ENCODE measurements at places on chromosomes 4 and X. TPM values are rescaled to one million over a fixed set of nuclear protein-coding genes. Genes with fewer than 3 reads are reported as not detected.

GRCh38 chr4:82017680-82018079 is 356.1 kb downstream of the HNRNPD start:
- H3K27me3 ChIP-seq: no peaks in the 10 kb centered on the region
- no peak overlapping the region for H3K4me3 ChIP-seq
- DNase-seq: no peak
- H3K27ac ChIP-seq: no peak overlapping the region
- H3K4me1 ChIP-seq: no peaks in the 10 kb centered on the region

The ARX gene
- total RNA-seq: 0.33 TPM

- no peak for DNase-seq
- H3K4me3 ChIP-seq: no peak overlapping the region
- H3K4me1 ChIP-seq: no peaks in the 10 kb centered on the region
- no peak overlapping the region for H3K27ac ChIP-seq
- H3K27me3 ChIP-seq: no peaks in the 10 kb centered on the region
- H3K36me3 ChIP-seq: no peaks in the 10 kb centered on the region
Measured at GRCh38 chrX:9609499-9609898, 144.6 kb downstream of the TBL1X start.

DNA sequence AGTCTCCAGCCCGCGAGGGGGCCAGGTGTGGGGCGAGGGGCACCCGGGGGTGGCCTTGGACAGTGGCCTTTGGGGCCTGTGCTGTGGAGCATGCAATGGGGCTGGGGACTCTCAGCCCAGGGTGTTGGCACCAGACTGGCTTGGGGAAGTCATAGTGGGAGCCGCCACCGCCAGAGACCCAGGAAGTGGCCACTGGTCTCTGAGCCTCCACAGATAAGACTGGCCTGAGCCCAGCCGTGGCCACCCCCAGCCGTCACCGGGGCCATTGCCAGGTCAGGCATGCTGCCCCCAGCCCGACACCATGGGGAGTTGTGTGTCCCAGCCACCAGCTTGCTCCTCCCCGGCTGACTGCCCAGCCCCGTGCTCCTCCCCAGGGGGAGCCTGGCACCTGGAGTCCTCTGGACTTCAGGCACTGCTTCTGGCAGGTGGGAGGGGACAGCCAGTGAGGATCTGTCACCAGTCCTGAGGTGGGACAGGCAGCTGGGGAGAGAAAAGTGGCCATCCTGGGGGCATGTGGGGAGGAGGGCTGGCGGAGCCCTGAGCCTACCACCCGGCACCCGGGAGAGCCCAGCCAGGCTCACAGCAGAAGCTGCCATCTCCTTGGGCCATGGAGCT is 32.5 kb downstream of the TACC3 start:
- H3K27ac ChIP-seq: no peak overlapping the region
- no peak overlapping the region for H3K4me3 ChIP-seq
- no peaks in the 10 kb centered on the region for H3K4me1 ChIP-seq
- H3K27me3 ChIP-seq: no peaks in the 10 kb centered on the region

- DNase-seq: no peak
- peak overlapping the region; percentile 38 for H3K27ac ChIP-seq
- H3K36me3 ChIP-seq: no peaks in the 10 kb centered on the region
- H3K27me3 ChIP-seq: no peaks in the 10 kb centered on the region
Measured at GRCh38 chrX:42832764-42833549, 55.0 kb upstream of the PPP1R2C start.

- peak overlapping the region; percentile 66 for H3K27ac ChIP-seq
- H3K4me1 ChIP-seq: no peaks in the 10 kb centered on the region
- no peak overlapping the region for H3K4me3 ChIP-seq
- no peak for DNase-seq
- no peaks in the 10 kb centered on the region for H3K36me3 ChIP-seq
- H3K27me3 ChIP-seq: no peaks in the 10 kb centered on the region
Measured at GRCh38 chrX:2252331-2253065, 248.3 kb downstream of the DHRSX start.

- no peak for DNase-seq
- H3K36me3 ChIP-seq: no peaks in the 10 kb centered on the region
- no peak overlapping the region for H3K27ac ChIP-seq
- H3K4me1 ChIP-seq: no peaks in the 10 kb centered on the region
Measured at GRCh38 chr4:173273941-173274340, 60.2 kb downstream of the HMGB2 start.

GRCh38 chrX:132413459-132413858 is 75.4 kb downstream of the MBNL3 start:
- H3K27me3 ChIP-seq: peaks cover 34% of the 10 kb centered on the region
- no peaks in the 10 kb centered on the region for H3K36me3 ChIP-seq
- H3K27ac ChIP-seq: no peak overlapping the region
- DNase-seq: no peak

The MAGEA6 gene
- total RNA-seq: not detected

The HSFX4 gene
- total RNA-seq: not detected

DNA sequence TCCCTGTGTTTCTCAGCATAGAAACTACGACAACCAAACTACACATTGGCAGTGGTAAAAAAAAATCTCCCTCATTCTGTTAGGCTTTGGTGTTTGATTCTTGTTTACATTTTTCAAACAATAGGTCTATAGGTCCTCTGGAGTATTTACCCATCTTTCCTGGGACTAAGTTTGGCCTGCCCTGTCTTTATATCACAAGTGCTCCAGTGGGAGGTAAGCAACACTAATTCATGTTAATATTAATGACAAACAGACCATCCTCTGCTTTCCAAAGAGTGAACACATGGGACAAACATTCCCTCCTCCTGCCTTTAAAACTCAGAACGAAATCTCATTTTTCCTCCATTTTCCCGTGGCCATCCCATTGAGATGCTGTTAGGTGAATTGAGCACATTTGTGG is 514.1 kb upstream of the INTU start:
- no peak overlapping the region for H3K4me3 ChIP-seq
- H3K27me3 ChIP-seq: no peaks in the 10 kb centered on the region
- no peaks in the 10 kb centered on the region for H3K36me3 ChIP-seq
- no peaks in the 10 kb centered on the region for H3K4me1 ChIP-seq
- no peak for DNase-seq

- peak overlapping the region; percentile 1 for H3K27ac ChIP-seq
- H3K36me3 ChIP-seq: no peaks in the 10 kb centered on the region
- peak overlapping the region; percentile 78 for H3K4me3 ChIP-seq
- no peaks in the 10 kb centered on the region for H3K4me1 ChIP-seq
- H3K27me3 ChIP-seq: no peaks in the 10 kb centered on the region
Measured at GRCh38 chr4:169268951-169269760, 1.6 kb downstream of the SH3RF1 start.

The FGFRL1 gene
- total RNA-seq: 19.8 TPM
